ENCODE measurements at places on chromosomes 1 and 21.

DNA sequence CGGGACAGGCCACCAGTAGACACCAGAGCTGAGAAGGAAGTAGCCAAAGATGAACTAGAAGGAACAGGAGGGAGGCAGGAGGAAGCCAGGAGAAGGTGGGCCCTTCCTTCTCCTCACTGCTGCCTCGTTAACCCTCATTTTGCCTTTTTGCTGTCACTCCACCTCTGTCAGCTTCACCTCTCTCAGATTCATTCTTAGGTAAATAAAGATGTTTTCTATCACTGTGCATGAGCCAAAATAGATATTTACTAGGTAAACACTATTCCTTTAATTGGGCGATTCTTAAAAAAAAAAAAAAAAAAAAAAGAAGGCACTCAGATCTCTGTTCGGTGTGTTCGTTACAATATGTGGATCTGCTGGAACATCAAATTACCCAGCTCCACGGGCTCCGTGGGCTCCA, 112.3 kb downstream of the GLUL start:
- no peak for DNase-seq

GRCh38 chr21:31318971-31319370, 25.1 kb downstream of the TIAM1 start:
- no peak for DNase-seq

DNA sequence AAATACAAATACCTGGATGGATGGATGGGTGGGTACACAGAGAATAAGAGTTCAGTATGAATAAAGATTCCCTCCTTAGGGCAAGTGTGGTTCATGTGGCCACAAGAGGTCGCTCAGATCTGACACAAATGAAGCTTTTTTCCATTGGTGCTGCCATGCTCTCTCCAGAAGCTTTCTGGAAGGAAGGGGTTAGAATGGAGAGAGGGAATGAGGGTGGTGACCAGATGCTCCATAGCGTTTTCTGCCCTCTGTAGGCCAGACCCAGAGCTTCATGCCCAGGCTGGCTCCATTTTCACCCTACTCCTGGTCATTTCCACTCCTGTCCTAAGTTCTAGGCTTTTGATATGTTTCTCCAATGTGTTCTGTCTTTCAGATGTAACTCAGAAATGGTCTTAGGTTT, 3.3 kb upstream of the FCRL6 start:
- peak; percentile 91 for DNase-seq

GRCh38 chr1:147235822-147236221, 6.7 kb upstream of the CHD1L start:
- DNase-seq: no peak

DNA sequence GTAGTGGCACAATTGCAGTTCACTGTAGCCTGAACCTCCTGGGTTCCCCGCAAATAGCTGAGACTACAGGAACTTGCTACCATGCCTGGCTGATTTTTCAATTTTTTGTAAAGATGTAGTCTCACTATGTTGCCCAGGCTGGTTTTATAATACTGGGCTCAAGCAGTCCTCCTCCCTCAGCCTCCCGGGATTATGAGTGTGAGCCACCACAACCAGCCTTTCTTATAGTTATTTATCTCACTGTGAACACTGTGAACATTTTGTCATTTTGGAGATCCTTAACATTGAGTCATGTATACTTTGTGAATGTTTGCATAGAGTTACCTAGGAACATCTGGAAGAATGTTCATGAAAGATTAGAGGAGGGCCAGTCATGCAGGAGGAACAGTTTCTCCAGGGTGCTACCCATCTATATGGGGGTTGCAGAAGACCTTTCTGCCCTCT, 127.1 kb upstream of the CACYBP start:
- no peak for DNase-seq

- DNase-seq: no peak
Observed at GRCh38 chr1:158286487-158286886, 3.2 kb upstream of the CD1C start.

DNA sequence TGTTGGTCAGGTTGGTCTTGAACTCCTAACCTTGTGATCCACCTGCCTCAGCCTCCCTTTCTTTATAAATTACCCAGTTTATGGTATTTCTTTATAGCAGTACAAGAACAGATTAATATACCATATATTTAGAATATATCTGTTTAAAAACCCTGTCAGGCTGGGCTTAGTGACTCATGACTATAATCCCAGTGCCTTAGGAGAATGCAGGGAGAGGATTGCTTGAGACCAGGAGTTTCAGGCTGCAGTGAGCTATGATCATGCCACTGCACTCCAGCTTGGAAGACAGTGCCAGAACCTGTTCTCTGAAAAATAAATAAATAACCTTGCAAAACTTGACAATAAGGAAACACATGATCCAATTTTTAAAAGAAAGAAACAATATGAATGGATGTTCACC, 43.9 kb downstream of the ZNF684 start:
- no peak for DNase-seq

All from ACHN (cell line).